ENCODE measurements at places on chromosomes 2 and 18.

DNA sequence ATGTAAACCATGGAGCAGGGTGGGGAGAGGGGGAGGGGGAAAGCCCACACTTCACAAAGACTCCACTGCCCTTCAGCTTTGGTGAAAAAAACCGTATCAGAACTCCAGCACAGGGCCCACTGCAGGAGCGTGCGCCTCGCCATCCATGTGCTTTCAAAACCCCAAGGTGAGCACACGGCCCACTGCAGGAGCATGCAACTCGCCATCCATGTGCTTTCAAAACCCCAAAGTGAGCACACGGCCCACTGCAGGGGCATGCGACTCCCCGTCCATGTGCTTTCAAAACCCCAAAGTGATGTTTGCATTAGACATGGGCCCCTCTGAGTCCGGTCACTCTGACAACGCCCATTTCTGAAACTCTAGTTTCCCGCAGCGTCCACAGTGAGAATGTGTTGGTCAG is 7.8 kb downstream of the TXNL4A start:
- no peak for DNase-seq

DNA sequence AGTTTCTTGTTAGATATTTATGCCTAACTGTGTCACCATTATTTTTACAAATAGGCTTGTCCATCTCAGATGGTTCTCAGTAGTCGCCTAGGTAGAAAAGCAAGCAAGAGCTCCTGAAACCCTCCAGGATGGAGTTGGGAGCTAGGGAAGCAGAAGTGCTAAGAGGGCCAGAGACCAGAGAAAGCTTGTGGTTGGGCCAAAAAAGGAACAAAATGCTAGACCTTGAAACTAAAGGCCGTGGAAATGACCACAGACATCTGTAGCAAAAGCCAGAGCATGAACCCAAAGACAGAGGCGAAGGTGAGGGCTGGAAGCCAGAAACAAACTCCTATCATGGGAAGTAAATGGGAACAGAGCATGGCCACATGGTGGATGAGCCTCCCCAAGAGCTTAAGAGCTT is 29.9 kb upstream of the RMDN2 start:
- no peak for DNase-seq

- no peak for DNase-seq
Observed at GRCh38 chr18:7482342-7482741, 84.8 kb upstream of the PTPRM start.

GRCh38 chr2:31931916-31932315 is 78.9 kb downstream of the MEMO1 start:
- no peak for DNase-seq

DNA sequence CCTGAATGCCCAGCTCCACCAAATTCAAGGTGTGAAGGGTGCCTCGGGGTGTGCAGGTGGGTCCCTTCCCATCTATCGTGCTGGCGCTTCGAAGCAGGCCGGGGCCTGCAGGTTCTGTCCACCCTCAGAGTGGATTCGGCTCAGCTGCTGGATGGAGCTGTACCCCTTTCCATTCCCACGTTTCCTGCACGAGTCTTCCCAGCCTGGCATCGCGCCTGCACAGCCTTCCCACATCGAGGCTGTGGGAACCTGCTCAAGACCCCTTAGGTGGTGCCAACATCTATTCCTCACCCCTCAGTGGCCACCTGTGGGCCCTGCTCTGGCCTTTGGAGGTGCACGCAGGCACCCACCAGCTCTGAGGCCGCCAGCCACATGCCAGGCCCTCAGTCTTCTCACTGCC is 65.7 kb downstream of the PDCL3 start:
- DNase-seq, result no peak

DNA sequence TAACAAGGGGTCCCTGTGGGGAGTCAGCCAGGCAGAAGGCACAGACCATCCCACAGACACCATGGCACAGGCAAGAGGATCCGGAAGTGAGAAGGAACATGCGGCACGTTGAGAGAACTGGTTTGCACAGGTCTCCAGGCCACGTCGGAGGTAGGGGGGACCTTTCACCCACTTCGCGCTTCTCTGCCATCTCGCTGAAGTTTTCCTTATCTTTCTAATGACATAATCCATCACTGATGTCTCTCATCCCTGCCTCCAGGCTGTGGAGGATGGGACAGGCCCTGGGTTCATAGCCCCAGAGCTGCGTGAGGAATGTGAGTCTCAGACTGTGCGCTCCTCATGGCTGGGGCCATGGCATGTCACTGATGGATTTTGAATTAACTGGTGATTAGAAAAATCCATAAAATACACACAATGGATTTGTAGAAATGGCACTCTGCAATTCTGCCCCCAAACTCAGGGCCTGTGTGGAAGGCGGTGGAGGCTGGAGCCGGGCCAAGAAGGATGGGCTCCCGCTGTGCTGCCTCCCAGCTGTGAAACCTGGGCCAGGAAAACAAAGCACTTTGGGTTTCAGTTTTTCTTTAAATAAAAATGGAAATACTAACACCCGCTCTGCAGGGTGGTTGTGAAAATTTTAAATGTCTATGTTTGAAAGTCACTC is 113.3 kb upstream of the ALKAL2 start:
- no peak for DNase-seq

DNA sequence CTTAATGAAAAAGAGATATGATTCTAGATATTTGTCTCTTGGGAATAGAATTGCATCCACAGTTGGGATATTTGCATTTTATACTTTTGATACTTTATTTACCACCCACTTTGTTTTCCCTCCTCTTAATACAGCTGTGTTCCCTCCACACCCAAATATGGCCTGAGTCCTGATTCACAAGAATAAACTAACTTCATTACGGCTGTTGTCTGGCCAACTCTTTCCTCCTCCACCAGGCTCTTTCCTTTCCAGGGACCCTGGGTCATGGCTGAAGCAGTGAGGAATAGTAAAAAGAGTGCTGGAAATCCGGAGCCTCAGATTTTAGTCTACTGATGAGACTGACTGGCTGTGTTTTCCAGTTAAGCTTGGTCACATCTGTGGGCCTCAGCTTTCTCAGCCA is 48.4 kb upstream of the STAM2 start:
- DNase-seq, result no peak

DNA sequence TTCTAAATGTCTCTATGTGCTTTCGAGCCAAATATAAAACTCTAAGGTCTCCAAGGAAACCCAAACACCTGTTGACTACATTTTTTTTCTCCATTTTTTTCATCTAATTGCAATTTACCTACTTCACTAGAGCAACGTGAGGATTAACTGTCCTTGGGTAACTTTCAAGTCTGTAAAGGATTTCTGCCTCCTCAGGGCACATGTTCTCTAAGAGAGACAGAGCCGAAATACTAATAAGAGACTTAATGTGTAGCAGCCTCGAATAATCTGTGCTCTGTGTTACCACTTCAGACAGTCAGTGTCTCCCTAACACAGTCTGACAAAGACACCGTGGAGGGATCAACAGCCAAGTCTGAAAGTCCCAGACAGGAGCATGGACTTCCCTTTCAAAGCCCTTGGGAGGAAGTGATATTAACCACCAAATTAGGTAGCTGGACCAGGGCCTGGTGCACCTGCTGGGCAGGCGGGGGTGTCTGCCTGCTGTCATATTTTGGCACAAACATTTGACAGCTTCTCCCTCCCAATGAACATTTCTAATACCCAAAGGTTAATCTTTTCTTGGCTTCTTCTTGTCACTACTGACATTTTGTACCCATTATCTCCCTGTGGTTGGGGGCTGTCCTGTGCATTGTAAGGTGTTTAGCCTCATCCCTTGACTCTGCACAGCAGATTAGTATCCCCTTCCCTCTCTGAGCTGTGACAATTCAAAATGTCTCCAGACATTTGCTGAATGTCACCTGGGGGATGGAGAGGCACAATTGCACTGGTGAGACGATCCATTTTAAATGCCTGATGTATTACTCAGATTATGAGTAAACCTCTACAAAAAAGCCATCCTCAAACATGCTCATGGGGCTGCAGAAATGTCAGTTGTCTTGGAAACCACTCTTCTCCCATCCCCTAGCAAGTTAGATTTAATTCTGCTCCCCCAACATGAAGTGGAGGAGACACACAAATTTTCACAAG is 45.7 kb upstream of the LYPD1 start:
- DNase-seq, result no peak

DNA sequence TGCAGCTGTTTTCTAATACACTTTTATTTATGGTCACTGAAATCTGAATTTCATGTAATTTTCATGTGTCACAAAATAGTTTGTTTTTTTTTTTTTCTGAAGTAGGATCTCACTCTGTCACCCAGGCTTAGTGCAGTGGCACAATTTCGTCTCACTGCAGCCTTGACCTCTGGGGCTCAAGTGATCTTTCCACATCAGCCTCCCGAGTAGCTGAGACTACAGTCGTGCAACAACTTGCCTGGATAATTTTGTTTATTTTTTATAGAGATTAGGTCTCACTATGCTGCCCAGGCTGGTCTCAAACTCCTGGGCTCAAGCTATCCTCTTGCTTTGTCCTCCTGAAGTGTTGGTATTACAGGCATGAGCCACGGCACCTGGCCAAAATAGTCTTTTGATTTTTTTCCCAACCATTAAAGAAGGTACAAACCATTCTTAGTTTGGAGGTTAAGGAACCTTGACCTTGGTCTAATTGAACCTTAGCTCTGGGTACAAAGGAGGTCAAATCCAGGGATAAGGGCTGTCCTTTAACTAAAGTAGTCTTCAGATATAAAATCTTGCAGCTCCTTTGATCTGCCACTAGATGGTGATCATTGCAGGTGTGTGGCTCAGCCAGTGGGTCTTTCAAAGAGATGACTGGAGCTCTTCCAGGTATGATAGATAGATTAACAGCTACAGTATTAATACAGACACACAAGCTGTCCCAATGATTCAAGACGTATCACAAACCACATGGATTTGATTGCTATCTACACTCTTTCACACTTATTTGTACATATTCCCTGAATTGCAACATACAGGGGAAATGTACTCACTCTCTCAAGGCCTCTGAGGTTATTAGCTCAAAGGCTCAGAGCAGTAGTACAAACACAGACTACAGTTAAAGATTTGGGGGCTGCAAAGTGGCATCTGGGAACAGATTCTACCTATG is 4.7 kb upstream of the KRCC1 start:
- peak; percentile 64 for DNase-seq

- DNase-seq, result peak; percentile 67
Observed at GRCh38 chr2:46915281-46915810, at the start of gene MCFD2. TSS of gene MCFD2 (minus strand) at chr2:46915806. CDS start at chr2:46909171, 6,635 bp downstream.

GRCh38 chr2:95323347-95324155 is 26.4 kb downstream of the KCNIP3 start:
- peak; percentile 73 for DNase-seq

DNA sequence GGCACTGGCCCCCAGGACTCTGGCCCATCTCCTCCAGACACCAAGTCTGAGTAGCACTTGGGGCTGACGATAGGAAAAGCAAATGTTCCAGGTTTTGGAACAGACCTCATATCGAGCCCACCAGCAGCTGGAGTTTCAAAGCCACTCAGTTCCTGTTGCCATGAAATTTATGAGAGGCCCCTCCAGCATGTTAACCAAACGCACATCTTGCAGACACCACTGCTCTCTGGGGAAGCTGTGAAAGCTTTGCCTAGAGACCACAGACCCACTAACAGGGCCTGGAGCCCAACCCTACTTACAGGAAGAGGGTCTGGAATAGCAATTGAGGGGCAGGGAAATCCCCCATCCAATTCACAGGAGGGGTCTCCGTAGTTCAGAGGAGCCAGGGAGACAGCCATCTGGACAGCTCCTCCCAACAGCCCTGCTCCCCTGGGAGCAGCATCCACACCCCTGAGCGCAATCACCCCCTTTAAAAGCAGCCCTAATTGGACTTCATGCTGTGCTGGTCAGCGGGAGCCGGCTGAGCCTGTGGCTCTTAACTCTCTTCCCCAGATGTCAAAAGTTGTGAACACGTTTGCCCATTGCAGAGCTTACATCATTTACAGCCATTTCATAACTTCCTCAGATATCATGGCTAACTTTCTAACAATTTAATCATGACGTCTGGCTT is 81.3 kb downstream of the TGFA start:
- no peak for DNase-seq

DNA sequence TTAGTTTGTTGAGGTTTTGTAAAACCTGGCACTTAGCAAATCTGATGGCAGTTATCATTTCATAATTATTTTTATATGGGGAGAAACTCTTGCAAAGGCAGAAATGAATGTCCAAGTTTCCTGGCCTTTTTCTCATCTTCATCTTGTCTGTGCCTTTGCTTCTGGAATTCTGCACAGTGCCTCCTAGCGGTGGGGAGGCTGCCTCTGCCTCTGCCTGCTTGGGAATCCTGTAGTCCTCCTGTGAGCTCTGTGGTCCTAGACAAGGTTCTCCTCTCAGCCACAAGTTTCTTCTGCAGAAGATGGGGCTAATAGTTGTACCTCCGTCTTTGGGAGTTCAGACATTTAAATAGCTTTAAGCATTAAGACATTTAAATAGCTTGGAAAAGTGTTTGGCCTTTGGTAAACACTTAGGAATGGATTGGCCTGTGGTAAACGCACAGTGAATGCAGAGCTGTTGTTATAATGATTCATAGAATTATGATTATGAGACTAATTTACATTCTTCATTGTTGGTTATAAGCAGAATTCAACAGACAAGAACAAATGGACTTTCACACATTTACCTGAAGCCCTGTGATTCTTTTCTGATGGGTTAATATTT is 101.2 kb downstream of the ZNF236 start:
- DNase-seq, result peak; percentile 33

GRCh38 chr2:106963156-106963555 is 77.2 kb upstream of the ST6GAL2 start:
- DNase-seq, result no peak

- no peak for DNase-seq
Observed at GRCh38 chr2:186201371-186201770, 284.7 kb upstream of the ZC3H15 start.

GRCh38 chr2:194253528-194254259 is 1403.3 kb upstream of the SLC39A10 start:
- no peak for DNase-seq

GRCh38 chr2:86807468-86808275 is 17.0 kb upstream of the CD8A start:
- no peak for DNase-seq

DNA sequence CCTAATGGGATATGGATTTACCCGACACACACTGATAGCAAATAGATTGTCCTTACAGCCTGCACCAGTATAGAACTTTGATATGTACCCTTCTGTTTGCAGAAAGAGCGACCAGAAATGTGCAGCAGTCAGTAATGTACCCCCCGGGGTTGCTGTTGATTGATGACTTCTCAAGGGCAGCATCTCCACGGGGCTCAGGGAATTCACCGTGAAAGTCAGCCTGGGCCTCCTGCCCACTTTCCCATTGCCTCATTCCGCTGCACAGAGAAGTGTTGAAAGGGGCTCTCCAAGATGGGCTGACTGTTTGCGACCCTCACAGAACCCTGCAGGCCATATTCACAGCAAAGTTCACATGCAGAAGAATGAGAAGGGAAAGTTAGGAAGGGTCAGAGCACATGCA is 241.3 kb downstream of the PRKCE start:
- no peak for DNase-seq

DNA sequence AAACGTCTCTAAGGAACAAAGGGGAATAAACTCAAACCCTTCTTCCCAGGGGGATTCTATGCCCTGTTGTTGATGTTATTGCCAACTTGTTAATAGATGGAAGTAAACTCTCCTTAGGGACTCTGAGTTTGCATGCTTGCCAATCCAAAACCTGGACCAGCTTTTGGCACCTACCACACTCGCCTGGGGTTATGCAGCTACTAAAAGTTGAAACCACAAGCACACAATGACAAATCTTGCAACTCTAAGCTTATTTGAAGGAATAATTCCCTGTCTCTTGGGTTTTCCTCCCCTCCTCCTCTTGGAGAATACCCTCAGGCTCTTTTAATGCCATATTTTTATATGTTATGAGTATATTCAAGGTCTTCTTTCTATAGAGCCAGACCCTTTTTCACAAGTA is 484.1 kb downstream of the FBXO15 start:
- no peak for DNase-seq

All from K562 (cell line).